LoVo (cell line): ENCODE measurements at places on chromosomes 2 and 18.

DNA sequence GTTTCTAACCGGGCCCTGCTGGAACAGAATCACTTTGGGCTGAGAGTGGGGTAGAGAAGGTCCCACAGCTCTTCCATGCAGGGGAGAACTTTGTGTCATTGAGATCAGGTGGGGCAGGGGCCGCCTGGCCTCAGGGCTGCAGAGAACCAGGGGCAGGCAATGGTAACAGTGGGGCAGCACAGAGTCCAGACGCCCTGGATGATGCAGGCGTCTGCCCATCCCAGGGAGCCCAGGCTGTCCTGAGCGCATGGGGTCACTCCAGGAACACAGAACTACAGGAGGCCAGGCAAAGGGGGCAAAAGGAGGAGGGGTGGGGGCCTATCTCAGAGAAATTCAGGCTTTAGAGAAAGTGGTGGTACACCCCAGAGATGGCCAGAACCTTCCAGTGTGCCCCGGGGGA lies 121.3 kb downstream of the NDUFA10 start:
- DNase-seq, result no peak

- DNase-seq, result no peak
These were observed 54.3 kb upstream of the PKDCC start for GRCh38 chr2:41993435-41993925.

GRCh38 chr2:235270291-235270690 lies 223.6 kb upstream of the AGAP1 start:
- no peak for DNase-seq

DNA sequence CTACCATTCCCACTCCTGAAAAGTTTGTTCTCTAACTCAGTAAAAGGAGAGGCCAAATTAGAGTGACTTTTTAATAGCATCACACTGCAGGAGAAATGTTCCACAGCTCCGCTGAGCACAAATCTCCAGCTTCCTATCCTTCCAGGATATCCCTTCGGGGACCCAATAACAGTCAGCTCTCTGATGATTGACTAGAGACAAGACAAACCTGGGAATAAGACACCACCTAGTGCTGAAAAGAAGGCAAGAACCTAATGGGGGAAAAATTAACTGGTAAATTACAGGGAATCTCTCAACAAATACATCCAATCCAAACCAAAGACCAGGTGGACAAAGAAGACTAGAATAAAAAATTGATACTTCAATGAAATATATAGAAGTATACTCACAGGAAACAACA lies 977.1 kb upstream of the SOX11 start:
- DNase-seq, result no peak

- DNase-seq, result no peak
These were observed 160.8 kb downstream of the ACKR3 start for GRCh38 chr2:236730393-236730792.

DNA sequence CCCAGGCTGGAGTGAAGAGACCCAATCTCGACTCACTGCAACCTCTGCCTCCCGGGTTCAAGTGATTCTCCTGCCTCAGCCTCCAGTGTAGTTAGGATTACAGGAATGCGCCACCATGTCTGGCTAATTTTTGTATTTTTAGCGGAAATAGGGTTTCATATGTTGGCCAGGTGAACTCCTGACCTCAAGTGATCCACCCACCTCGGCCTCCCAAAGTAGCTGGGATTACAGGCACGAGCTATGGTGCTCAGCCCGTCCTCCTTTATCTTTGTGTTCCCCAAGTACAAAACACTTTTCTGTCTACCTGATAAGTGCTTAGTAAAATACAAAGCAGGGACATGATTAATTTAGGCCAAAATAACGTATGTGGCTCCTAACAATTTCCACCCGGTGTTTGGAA lies 91.2 kb upstream of the STK17B start:
- DNase-seq, result no peak

- DNase-seq, result no peak
These were observed 67.3 kb upstream of the PPP1CB start for GRCh38 chr2:28684142-28684858.

GRCh38 chr2:98793897-98794830 lies 63.2 kb upstream of the MGAT4A start:
- DNase-seq, result no peak

GRCh38 chr2:135742325-135742757 lies 686 bp downstream of the UBXN4 start:
- peak; percentile 47 for DNase-seq

GRCh38 chr2:55159037-55159651 lies 72.9 kb downstream of the CLHC1 start:
- DNase-seq, result no peak

DNA sequence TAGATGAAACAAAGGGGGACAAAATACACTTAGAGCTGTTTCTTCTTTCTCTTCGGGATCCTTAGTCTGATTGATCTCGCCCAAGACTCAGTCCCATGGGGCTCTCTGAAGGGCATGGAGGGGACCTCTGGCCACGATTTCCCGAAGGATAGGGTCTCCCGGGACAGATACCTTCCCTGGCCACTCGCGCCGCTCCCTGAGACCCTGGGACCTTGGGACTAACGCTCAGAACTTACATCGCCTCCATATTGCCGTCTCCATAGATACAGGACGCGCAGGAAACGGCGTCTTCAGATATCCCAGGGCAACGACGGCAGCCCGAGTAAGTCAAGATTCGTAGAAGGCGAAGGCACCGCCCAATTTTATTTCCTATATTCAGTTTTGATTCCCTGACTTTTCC lies at the start of gene CFAP65:
TSS of gene CFAP65 (minus strand) at position 265 of the 400 bp plus-strand sequence. CDS start 2,468 bp downstream, outside the sequence.
- DNase-seq, result no peak

DNA sequence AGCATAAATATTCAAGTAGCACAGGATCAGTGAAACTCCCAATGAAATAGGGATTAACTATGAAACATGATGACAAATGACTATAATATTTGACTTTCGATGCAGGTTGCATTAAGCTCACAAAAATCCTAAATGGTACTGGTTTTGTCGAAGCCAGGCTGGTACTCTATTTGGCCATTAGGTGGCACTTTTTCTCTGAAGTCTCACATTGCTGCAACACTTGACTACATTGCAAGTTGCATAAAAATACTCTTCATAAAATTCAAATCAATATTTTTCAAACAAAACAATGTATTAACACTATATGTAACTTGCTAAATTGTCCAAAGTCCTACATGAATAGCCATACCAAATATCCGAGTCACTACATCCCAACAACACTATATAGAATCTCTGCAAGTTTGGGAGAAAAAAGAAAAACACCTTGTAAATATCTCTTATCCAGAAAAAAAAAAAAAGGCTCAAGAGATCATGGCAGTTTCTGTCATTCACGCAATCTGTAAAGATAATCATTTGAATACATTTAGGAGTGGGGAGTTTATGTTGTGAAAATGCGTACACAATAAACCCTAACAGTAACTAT lies 9.5 kb downstream of the RTTN start:
- peak; percentile 55 for DNase-seq

- DNase-seq, result peak; percentile 11
These were observed 547 bp downstream of the SLC35F5 start for GRCh38 chr2:113755835-113756354.

DNA sequence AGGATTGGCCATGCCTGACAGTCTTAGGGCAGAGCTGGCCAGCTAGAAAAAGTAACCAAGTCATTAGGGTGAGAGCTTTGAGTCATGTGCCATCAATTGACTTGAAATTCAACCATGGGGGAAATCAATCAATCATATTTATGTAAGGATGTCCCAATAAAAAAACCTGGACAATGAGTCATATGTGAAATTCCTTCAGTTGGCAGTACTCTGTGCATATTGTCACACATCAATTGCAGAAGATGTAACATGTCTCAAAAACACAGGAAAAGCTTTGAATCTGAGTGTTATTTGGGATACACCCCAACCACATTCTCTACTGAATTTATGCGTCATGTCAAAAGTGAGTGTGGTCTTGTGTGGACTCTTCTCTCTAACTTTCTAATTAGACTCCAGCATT lies 1004.1 kb upstream of the NRXN1 start:
- DNase-seq, result no peak

DNA sequence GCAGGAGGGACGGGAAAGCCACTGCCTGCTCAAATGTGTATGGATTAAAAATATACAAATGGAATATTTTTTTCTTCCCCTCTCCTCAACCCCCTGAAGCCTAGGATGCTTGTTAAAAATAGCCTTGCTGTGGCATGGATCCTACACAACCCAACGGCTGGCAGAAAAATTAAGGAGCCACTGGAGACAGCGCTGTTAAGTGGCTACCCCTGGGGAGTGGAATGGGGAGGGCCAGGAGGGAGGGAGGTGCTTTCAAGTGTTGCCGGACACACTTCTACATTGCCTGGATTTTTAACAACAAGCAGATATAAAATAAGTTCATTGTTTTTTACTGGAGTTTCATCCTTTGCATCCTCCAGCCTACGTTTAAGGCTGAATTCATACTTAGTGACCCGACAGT lies 66.6 kb downstream of the ZBTB7C start:
- no peak for DNase-seq

GRCh38 chr2:64383016-64383591 lies 70.9 kb upstream of the LGALSL start:
- no peak for DNase-seq

DNA sequence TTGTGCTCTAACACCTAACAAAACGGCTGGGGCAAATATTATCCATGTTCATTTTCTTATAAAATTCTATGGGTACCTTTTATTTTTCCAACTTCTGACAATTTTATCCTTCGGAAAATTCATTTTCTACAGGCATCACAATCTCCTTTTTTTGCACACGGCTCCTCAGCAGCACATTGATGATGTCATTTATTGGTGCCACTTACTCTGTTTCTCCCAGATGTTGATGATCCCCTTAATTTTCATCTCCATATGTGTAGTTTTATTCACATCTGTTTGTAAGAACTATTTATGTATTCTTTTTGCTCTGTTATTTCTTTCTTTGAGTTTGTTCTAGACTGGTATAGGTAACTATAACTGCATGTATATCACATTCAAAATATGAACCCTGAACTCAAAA lies 1660.8 kb upstream of the DDX18 start:
- DNase-seq, result no peak

DNA sequence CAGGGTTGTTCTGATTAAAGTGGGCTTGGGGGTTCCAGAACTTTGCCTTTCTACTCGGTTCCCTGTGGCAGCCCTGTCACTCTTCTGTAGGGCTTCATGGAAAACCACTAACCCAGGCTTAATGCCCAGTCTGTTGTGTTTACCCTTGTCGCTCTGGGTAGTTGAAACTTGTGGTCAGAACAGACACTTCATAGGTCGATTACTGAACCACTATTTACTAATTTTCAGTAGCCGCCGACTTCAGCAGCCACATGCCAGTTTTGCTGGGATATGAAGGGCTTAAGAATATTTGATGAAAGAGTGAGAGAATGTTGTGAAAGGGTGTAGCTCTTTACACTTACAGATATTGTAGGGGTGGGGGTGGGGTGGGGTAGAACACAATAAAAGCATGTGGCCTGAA lies 362.3 kb downstream of the RND3 start:
- no peak for DNase-seq

- DNase-seq, result no peak
These were observed 304.1 kb downstream of the NRXN1 start for GRCh38 chr2:50727636-50728339.

- DNase-seq, result no peak
These were observed 530.0 kb downstream of the ZNF804A start for GRCh38 chr2:185128346-185128745.

GRCh38 chr2:39470580-39470979 lies 33.5 kb upstream of the MAP4K3 start:
- no peak for DNase-seq
